SJSA1 (cell line): ENCODE measurements at places on chromosomes 2 and 18. TPM values are rescaled to one million over a fixed set of nuclear protein-coding genes. Genes with fewer than 3 reads are reported as not detected.

- H3K4me1 ChIP-seq, result no peaks in the 10 kb centered on the region
- no peak for DNase-seq
- no peaks in the 10 kb centered on the region for H3K36me3 ChIP-seq
Measured at GRCh38 chr18:29979881-29980280, 1062.7 kb downstream of the DSC3 start.

L3MBTL4 gene
- 6.8 and 10.6 TPM in 2 replicates for total RNA-seq

KYNU gene
- not detected in 2 replicates for total RNA-seq

GRCh38 chr18:43650426-43650825 is 373.1 kb upstream of the SYT4 start:
- H3K36me3 ChIP-seq, result no peaks in the 10 kb centered on the region
- H3K4me1 ChIP-seq, result no peaks in the 10 kb centered on the region
- H3K4me3 ChIP-seq, result no peak overlapping the region
- no peak overlapping the region for H3K27ac ChIP-seq
- no peaks in the 10 kb centered on the region for H3K27me3 ChIP-seq
- no peak for DNase-seq

DNA sequence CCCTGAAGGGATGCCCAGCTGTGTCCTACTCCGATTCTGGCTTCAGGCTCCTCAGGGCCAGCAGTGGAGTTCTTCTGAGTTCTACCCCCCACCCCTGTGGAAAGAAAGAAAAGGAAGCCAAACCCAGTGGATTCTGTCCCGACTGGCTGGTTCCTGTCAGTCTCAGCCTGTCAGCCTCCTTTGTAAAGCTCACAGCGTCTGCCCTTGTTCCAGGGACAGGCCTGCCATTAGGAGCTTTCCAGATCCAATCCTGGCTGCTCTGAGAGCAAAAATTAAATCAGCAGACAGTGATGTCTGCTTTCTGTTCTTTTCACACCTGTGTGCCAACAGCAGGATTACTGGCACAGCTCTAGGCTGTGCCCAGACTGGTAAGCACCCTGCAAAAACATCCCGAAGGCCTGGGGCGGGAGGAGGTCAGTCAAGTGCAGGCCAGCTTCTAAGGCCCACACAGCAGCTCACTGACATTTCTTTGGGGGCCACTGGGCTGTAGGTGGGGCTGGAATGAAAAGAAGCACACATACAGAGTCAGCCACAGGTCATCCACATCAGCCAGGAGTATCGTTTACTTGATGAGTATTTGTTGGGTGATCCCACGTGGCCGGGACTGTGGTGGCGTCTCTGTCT is 69.1 kb downstream of the EHD3 start:
- H3K36me3 ChIP-seq, result no peaks in the 10 kb centered on the region
- H3K4me3 ChIP-seq, result no peak overlapping the region
- no peaks in the 10 kb centered on the region for H3K27me3 ChIP-seq
- peaks cover 6% of the 10 kb centered on the region for H3K4me1 ChIP-seq
- no peak for DNase-seq

DLX1 gene
- total RNA-seq, result 4.7 and 4.9 TPM in 2 replicates

GRCh38 chr18:59861963-59862819 is 37.6 kb upstream of the PMAIP1 start:
- H3K36me3 ChIP-seq, result no peaks in the 10 kb centered on the region
- no peak overlapping the region for H3K27ac ChIP-seq
- no peak overlapping the region for H3K4me3 ChIP-seq
- no peak for DNase-seq
- no peaks in the 10 kb centered on the region for H3K4me1 ChIP-seq
- no peaks in the 10 kb centered on the region for H3K27me3 ChIP-seq

DNA sequence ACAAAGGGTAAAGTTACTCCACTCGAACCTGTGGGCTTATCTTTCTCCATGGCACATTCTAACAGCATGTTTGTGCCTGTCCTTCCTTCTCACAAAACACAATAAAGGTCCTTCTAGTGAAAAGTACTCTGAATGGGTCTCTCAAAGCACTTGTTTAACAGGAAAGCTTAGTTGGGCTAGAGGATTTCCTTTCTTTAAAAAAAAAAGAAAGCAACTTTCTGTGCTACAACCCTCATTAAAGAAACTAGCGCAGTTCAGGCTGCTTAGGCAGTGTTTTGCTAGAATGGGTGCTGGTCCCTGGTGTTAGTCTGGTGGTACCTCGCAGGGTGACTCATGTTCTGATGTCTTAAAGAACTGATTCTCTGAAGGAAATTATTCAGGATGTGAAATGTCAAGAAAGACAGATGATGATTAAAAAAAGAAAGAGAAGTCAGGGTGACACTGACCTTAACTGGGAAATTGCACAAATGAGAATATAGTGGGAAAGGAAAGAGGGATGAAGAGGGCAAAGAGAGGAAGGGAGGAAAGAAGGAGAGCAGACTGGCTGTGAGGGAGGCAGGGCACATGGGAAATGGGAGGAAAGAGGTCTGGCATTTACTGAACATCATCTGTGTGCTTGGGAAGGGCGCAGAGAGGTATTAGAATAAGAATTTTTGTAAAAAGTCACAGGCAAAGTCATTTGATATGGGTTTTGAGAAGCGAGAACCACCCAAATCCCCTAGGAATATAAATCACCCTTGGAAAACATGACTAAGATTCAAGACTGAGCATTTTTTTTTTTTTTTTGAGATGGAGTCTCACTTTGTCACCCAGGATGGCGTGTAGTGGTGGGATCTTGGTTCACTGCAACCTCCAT is 74.9 kb downstream of the ATP8B1 start:
- H3K4me3 ChIP-seq, result no peak overlapping the region
- H3K27ac ChIP-seq, result no peak overlapping the region
- H3K36me3 ChIP-seq, result peaks cover 8% of the 10 kb centered on the region
- no peaks in the 10 kb centered on the region for H3K27me3 ChIP-seq
- no peak for DNase-seq

- H3K36me3 ChIP-seq, result peaks cover 31% of the 10 kb centered on the region
- H3K27me3 ChIP-seq, result no peaks in the 10 kb centered on the region
- no peak overlapping the region for H3K27ac ChIP-seq
- no peak overlapping the region for H3K4me3 ChIP-seq
Measured at GRCh38 chr2:9333591-9334171, 89.6 kb downstream of the ITGB1BP1 start.

GRCh38 chr2:133937669-133938068 is 316.2 kb upstream of the MGAT5 start:
- no peak overlapping the region for H3K27ac ChIP-seq
- no peaks in the 10 kb centered on the region for H3K4me1 ChIP-seq
- H3K36me3 ChIP-seq, result no peaks in the 10 kb centered on the region
- no peak overlapping the region for H3K4me3 ChIP-seq

- H3K36me3 ChIP-seq, result 0 out of 2 replicates have a peak, but pooled peaks cover 6% of the 10 kb centered on the region
- no peak overlapping the region for H3K4me3 ChIP-seq
- peak overlapping the region; percentile 23 for H3K27ac ChIP-seq
- DNase-seq, result no peak
- H3K27me3 ChIP-seq, result no peaks in the 10 kb centered on the region
- H3K4me1 ChIP-seq, result peaks cover 45% of the 10 kb centered on the region
Measured at GRCh38 chr2:144437636-144438035, 82.3 kb downstream of the ZEB2 start.

GRCh38 chr2:102141011-102141943 is 1.3 kb upstream of the IL1R1 start:
- no peaks in the 10 kb centered on the region for H3K27me3 ChIP-seq
- peaks cover 18% of the 10 kb centered on the region; the same call in 1 of the 2 replicates for H3K36me3 ChIP-seq
- no peak overlapping the region for H3K27ac ChIP-seq
- H3K4me1 ChIP-seq, result peaks cover 21% of the 10 kb centered on the region
- no peak for DNase-seq

DNA sequence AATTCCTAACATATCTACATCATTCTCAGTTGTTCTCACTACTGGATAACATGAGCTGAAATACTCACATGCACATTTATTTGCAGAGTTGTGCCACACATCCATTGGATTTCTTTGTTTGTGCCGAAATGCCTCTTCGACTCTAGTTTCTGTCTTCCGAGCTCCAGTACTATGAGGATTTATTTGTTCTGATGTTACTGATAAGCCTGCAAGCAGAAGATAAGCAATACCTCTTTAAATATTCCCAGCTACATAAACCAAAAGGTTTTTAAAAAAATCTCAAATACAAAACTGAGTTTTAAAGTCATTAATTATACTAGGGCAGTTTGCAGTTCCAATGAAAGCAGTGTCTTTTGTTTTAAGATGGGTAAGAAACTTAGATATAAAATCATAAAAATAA is 164.8 kb downstream of the ATAD2B start:
- no peak overlapping the region for H3K4me3 ChIP-seq
- H3K27ac ChIP-seq, result no peak overlapping the region
- no peak for DNase-seq

GRCh38 chr2:67660015-67660602 is 263.0 kb downstream of the ETAA1 start:
- no peaks in the 10 kb centered on the region for H3K4me1 ChIP-seq
- no peaks in the 10 kb centered on the region for H3K27me3 ChIP-seq
- H3K4me3 ChIP-seq, result no peak overlapping the region
- DNase-seq, result no peak

- no peak for DNase-seq
- no peak overlapping the region for H3K27ac ChIP-seq
- peaks cover 65% of the 10 kb centered on the region for H3K36me3 ChIP-seq
Measured at GRCh38 chr2:46989491-46990230, 74.1 kb upstream of the MCFD2 start.

DNA sequence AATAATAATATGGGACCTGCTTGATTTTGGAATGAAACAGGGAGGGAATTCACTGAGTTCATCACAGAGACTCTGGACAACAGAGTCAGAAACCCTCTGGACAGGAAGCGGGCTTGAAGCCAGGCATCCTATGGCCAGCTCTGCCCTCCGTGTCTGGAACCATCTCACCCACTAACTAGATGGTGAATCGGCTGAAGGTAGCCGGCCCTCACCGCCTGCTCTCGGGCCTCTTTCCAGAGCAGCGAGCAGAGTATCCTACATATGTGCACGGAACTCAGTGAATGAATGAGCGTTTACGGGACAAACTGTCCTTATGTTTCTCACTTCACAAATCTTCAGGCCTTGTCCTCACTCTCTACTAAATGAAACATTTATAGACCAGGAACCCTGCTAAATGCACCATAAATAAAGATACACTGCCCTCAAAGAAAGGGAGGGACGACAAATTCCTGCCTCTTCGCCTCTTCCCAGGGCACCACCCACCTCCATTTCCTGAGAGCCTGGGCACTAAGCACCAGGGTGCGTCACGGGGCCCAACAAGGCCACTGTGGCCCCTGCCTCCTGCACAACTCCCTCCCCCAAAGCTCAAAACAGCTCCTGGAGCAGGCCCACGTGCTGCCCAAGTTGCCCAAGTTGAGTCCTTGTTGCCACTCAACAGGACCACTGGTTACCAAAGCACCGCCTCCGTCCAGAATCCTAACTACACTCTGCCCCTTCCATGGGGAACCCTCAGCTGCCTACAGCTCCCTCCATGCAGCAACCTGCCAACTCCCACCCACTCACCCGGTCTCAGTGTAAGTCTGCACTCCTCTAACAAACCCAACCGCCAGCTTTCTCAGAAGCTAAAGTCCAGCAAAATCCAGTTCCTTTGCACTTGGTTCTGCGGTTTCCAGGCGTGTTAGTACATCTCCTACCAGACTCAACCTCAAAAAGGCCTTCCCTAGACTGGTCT is 1.7 kb downstream of the TBC1D8 start:
- no peaks in the 10 kb centered on the region; the same call in 1 of the 2 replicates for H3K36me3 ChIP-seq
- H3K4me1 ChIP-seq, result peaks cover 32% of the 10 kb centered on the region
- H3K27me3 ChIP-seq, result no peaks in the 10 kb centered on the region
- peak overlapping the region; percentile 93 for H3K4me3 ChIP-seq
- DNase-seq, result no peak

- no peak overlapping the region for H3K4me3 ChIP-seq
- H3K27ac ChIP-seq, result no peak overlapping the region
- no peaks in the 10 kb centered on the region for H3K27me3 ChIP-seq
- peaks cover 16% of the 10 kb centered on the region for H3K4me1 ChIP-seq
- DNase-seq, result peak; percentile 33
Measured at GRCh38 chr2:170843656-170844055, 27.0 kb downstream of the GAD1 start.

GRCh38 chr2:99354070-99354469 is 16.9 kb downstream of the EIF5B start:
- no peak overlapping the region for H3K4me3 ChIP-seq
- no peaks in the 10 kb centered on the region for H3K4me1 ChIP-seq
- H3K27me3 ChIP-seq, result no peaks in the 10 kb centered on the region
- no peaks in the 10 kb centered on the region; the same call in 1 of the 2 replicates for H3K36me3 ChIP-seq
- no peak overlapping the region for H3K27ac ChIP-seq
- DNase-seq, result no peak

DNA sequence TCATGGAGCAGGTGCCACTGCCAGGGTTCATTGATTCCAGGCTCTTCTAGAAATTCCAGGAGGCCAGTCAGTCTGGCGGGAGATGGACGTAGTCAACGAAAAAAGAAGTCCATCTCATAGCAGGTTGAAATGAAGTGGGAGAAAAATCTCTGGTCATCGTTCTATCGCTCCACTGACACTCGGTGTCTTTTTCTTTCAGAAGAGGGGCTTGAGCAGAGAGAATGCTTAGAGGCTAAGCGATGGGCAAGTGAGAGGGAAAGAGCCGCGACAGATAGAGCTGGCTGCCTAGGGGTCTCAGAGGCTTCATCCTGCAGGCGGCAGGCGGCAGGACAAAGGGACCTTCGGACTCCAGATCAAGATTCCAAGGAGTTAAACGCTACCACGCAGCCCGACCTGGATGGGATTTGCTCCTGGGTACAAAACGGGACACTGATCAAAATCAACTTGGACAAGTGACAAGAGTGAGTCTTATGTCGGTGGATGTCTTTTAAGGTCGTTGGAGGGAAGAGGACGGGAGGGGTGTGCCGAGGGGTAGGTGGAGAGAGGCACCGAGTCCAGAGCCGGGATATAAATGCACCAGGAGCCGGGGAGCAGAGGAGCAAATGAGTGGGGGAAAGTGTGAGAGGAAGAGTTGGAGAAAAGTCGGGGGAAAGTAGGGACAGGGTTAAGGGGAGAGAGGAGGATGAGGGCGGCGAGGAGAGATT is 677 bp upstream of the TMEM178A start:
- H3K4me1 ChIP-seq, result peaks cover 41% of the 10 kb centered on the region
- H3K36me3 ChIP-seq, result no peaks in the 10 kb centered on the region
- no peak overlapping the region for H3K4me3 ChIP-seq
- H3K27me3 ChIP-seq, result peaks cover 35% of the 10 kb centered on the region
- H3K27ac ChIP-seq, result no peak overlapping the region
- DNase-seq, result no peak

PTPRM gene
- total RNA-seq, result 33.1 and 68.3 TPM in 2 replicates

GRCh38 chr2:68767996-68768395 is 33.4 kb downstream of the ARHGAP25 start:
- H3K4me1 ChIP-seq, result peaks cover 55% of the 10 kb centered on the region
- no peaks in the 10 kb centered on the region for H3K27me3 ChIP-seq
- no peak for DNase-seq
- no peaks in the 10 kb centered on the region for H3K36me3 ChIP-seq
- no peak overlapping the region for H3K27ac ChIP-seq

CTNNA2 gene
- not detected in 2 replicates for total RNA-seq

- no peak overlapping the region for H3K4me3 ChIP-seq
- no peaks in the 10 kb centered on the region for H3K36me3 ChIP-seq
- no peak overlapping the region for H3K27ac ChIP-seq
- DNase-seq, result no peak
Measured at GRCh38 chr2:111938392-111938791, 40.0 kb downstream of the MERTK start.

- DNase-seq, result peak; percentile 9
- H3K4me3 ChIP-seq, result no peak overlapping the region
- H3K36me3 ChIP-seq, result peaks cover 65% of the 10 kb centered on the region
- H3K27me3 ChIP-seq, result no peaks in the 10 kb centered on the region
- no peak overlapping the region for H3K27ac ChIP-seq
- peaks cover 4% of the 10 kb centered on the region for H3K4me1 ChIP-seq
Measured at GRCh38 chr2:85853499-85854165, 35.2 kb downstream of the ST3GAL5 start.

- no peaks in the 10 kb centered on the region for H3K36me3 ChIP-seq
- H3K27ac ChIP-seq, result no peak overlapping the region
- H3K4me3 ChIP-seq, result no peak overlapping the region
- no peaks in the 10 kb centered on the region for H3K27me3 ChIP-seq
Measured at GRCh38 chr2:101401326-101401665, 14.0 kb upstream of the CREG2 start.
